ENCODE measurements at places on chromosomes 16 and 17.

- DNase-seq: no peak
Measured at GRCh38 chr16:492211-492875, 35.2 kb upstream of the CAPN15 start.

GRCh38 chr17:9104370-9105041 lies 83.2 kb downstream of the NTN1 start:
- no peak for DNase-seq

- DNase-seq: no peak
Measured at GRCh38 chr17:78368348-78368747, 8.5 kb upstream of the SOCS3 start.

DNA sequence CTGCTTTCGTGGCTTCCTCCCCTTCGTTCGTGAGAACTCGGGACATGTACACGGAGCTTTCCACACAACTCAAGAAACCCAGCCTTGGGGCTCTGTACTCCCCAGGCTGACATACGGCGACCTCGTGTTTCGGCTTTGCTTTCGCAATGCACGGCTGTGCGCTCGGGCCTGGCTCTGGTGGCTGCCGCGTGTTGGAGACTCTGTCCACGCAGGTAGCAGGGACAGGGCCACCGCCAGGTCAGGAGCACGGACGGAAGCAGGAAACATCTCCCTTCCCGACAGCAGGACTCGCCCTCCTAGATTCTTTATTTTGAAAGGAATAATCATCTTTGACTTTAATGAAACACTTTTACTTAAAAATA lies 17.3 kb downstream of the UTS2R start:
- DNase-seq: no peak

DNA sequence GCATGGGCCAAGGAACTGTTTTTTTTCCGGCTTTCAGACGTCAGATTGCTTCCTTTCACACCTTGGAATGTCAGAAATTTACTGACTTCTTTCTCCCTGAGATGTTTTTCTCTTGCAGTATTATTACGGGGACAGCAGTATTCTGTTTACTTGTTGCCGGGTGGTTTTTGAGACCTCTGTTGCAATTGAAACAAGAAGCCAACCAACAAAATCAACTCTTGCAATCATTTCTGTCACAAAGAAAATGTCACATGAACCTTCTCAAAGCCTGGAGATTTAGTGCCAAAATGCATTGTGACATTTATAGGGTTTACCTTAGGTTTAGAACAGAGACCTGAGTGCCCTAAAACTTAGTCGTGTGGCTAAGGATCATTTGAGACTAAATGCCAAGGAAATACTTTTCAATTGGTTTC lies 174.3 kb downstream of the MAP2K6 start:
- no peak for DNase-seq

DNA sequence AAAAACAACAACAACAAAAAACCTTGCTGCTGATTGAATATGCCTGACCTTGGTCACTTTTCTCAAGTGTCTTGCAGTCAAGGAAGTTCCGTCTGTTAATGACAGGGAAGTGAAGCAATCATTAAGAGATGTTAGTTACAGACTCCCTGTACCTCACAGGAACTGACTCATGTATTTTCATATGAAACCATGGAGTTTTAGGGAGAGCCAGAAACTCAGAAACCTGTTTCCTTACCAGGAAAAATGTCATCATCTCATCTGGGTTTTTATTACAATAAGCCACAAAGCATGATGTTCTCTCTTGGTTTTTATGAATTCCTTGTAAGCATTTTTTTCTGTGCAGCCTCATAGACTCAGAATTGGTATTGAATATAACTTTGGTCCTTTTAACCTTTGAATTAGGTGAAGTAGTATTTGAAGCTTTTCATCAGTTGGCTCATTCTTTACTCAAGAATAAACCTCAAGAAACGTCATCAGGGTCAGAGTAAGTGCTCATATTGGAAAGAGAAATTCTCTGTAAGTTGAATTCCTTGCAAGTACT lies 10.3 kb downstream of the LYRM1 start:
- DNase-seq: no peak

GRCh38 chr16:48158296-48158695 lies 2.5 kb upstream of the ABCC12 start:
- no peak for DNase-seq

GRCh38 chr16:57950382-57950781 lies 20.5 kb downstream of the CNGB1 start:
- DNase-seq: no peak

DNA sequence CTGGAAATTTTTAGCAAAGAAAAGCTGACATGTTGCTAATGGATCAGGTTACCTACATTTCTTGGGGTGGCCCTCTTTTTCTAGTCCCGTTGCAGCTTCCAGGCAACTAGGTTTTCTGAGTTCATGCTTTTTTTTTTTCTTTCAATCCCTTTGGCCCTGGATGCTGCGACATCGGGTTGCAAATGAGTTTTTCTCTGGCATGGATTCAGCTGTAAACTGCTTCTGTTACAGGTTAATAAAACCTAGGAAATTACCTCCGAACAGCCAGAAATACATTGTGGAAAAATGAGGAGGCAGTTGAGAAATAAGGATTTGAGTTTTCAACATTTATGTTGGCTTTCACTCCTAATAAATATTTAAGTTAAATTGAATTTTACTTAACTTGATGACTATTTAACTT lies 149.8 kb upstream of the MAF start:
- no peak for DNase-seq

DNA sequence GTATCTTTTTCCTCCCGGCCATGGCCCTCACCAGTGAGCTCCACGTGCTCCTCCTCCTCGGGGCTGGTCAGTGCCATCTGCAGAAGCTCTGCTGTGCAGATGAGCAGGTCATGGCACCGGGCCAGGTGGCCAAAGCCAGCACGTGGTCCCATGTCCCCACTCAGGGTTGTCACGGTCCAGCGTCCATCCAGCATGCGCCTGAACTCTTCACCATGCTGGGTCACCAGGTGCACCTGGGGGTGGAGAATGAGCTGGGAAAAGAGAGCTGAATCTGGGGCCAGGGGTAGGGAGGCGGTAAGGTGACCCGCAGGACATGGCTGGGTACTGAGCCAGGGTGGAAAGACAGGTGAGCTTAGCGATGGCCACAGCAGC lies 1.3 kb downstream of the DHX58 start:
- no peak for DNase-seq

- DNase-seq: no peak
Measured at GRCh38 chr17:27631411-27631760, 398 bp downstream of the LGALS9 start.

DNA sequence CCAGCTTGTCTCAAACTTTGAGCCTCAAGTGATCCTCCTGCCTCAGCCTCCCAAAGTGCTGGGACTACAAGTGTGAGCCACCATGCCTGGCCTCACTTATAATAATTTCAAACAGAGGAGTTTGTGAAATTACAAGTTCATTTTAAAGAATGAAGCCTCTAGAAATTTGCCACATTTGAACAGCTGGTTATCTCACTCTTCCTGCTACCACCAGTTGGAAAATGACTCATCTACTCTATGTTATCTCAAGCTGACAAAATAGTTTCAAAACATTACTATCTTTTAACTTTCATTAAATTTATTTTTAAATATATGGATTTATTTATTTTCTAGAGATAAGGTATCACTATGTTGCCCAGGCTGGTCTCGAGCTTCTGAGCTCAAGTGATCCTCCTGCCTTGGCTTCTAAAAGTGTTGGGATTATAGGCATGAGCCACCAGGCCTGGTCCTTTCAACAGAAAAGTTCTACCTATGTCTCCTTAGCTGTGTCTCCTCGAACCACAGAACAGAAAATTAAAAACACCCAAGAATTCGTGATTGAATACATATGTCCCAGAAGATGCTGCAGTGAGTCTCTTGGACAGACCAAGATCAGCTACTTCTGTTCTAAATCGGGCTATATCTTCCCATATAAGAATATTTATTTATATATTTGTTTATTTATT lies 47.6 kb downstream of the MYH13 start:
- DNase-seq: no peak

- no peak for DNase-seq
Measured at GRCh38 chr17:30414486-30414885, 35.8 kb downstream of the CPD start.

GRCh38 chr16:9476744-9477143 lies 385.3 kb downstream of the HAPSTR1 start:
- DNase-seq: no peak

DNA sequence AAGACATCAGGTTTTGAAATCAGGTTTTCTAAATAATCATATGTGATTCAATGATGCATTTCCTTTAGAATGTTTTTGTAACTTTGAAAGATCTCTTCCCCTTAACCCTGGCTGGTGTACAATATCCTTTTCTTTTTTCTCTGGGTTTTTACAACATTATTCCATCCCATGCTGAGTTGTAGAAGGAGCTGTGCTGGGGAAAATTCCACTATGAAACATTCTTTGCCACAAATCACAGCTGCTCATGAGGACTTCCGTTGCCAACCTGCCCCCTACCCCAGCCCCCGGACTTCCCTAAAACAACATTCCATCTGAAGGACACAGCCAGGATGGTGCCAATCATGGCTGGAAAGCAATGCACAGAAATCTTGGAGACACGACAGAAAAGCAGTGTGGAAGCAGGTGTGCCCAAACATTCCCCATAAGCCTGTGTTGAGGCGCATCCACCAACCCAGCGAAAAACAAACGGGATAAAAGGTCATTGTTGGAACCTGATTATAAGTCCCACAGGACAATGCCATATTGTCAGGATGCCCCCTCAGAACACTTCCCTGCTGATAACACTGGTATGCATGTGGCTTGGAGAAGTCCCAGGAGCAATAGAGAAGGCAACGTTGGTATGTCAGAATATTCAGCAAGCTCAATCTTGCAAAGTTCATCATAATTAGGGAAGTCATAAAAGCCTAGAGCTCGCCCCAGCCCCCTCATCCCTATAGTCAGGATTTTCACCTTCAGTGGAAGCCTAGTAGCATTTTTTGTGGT lies 475.0 kb downstream of the HS3ST3B1 start:
- no peak for DNase-seq

DNA sequence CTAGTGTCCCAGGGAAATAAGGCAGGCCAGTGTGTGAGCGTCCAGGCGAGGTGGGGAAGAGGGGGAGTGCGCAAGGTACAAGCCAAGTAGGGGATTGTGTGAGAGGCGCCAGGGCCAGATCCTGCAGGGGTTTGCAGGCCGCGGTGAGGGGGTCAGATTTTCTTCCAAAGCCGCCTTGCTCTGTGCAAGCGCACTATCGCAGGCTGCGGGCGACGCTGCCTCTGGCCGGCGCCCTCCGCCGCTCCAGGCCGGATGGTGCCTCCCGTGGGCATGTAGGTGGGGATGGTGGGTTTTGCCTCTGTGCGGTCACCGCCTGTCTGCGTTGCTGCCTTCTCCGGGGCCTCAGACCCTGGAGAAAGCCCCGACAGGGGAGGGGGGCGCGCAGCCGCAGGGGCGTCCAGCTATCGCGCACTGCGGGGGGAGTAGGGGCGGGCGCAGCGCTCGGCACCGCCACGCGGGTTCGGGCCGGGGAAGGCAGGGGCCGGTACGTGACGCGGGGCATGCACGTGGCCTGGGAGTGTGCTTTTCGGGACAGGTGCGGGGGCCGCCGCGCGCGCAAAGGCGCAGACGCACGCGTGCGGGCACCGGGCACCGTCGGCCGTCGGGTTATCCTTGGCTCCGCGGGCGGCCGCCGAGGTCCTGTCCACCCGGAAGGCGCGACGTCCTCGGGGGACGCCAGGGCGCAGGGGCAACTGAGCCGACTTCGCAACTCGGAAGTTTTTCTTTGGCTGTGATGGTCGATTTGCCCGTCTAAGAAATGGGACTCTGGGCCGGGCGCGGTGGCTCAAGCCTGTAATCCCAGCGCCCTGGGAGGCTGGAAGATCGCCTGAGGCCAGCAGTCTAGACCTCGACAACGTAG lies 1.1 kb upstream of the HAPSTR1 start:
- peak; percentile 62 for DNase-seq

GRCh38 chr17:82435103-82435502 lies 15.4 kb downstream of the CYBC1 start:
- DNase-seq: no peak

GRCh38 chr16:49183911-49184310 lies 97.7 kb downstream of the CBLN1 start:
- peak; percentile 38 for DNase-seq

GRCh38 chr16:546909-547770 lies 13.1 kb upstream of the PRR35 start:
- DNase-seq: no peak

- no peak for DNase-seq
Measured at GRCh38 chr17:13086142-13086769, 68.4 kb upstream of the ELAC2 start.

GRCh38 chr17:78679495-78680395 lies 102.3 kb downstream of the CYTH1 start:
- no peak for DNase-seq

DNA sequence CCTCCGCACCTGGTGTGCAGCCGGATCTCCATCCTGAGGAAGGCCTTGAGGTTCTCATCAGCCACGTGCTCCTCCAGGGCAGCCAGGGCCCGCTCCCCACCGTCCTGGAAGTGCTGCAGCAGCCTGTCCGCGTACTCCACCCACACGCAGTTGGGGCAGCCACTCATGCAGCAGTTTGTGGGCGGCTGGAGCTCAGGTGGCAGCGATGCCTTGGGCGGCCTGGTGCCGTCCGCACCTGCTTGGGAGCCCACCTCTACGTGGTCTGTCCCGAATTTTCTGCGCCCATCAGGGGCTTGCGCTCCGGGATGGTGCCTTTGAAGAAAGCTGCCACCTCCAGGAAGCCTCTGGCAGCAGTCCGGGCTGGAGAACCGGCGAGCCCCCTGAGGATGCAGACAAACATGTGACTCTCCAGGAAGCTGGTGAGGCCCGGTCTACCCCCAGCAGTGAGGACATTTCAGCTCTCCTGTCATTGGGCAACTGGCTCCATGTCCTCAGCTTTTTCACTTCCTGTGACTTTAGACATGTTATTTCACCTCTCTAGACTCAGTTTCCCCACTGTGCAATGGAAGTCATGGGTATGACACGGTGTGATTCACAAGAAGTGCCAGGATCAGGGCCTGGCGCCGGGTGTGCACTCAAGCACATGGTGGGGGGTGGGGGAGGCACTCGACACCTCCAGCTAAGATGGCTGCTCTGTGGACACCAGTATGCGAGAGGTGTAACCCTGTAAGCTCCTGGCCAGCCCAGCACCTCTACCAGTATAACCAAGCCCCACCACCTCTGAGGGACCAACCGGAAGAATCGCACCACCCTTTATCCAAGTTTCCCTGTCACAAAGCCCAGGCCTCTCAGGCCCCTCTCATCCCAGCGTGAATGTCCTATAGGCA lies 957 bp downstream of the OXLD1 start:
- DNase-seq: no peak

GRCh38 chr16:8581831-8582580 lies 8.3 kb downstream of the TMEM114 start:
- DNase-seq: no peak

GRCh38 chr16:56749672-56750491 lies 20.0 kb downstream of the NUP93 start:
- DNase-seq: no peak

GRCh38 chr17:31830971-31831858 lies 27.8 kb downstream of the COPRS start:
- no peak for DNase-seq

DNA sequence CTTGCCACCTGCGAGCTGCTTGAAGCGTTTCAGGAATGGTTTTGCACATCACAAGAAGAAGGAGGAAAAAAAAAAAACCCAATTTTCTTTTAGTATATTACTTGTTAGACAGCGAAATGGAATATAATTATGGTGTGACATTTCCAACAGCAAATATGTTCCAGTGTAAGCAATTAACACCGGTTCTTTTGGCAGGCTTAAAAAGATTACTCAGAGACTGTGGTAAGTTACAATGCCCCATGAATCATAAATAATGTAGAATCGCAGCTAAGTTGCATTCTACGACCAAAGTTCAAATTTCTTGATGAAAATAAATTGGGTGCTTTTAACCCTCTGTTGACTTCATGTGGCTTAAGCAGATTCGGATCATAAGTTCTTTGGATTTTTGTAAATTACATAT lies 245.2 kb downstream of the XYLT1 start:
- DNase-seq: no peak
